COR-L47 (cell line): ENCODE measurements at places on chromosomes 4 and X.

- no peak for DNase-seq
Observed at GRCh38 chr4:24226667-24227066, 336.8 kb upstream of the PPARGC1A start.

DNA sequence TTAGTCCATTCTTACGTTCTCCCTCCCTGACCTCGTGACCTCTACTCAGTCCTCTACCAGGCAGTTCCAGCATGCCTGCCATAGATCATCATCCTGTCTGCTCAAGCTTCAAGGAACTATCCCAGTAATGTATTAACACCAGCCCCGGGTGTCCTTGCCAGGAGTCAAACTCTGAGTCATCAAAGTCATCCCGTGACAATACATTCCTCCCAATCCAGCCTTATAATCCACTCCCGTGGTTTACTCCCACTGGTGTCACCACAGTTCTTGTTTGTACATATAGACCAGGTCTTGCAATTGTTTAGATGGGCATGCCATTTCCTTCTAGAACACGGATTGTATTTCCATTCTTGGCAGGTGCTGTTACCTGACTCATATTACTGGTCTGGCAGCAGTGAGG lies 68.7 kb upstream of the TAB3 start:
- DNase-seq, result no peak

- DNase-seq, result no peak
Observed at GRCh38 chr4:35757836-35758235, 486.5 kb downstream of the ARAP2 start.

- DNase-seq, result no peak
Observed at GRCh38 chr4:186685767-186686183, 37.9 kb downstream of the FAT1 start.

GRCh38 chr4:15938182-15938581 lies 358 bp downstream of the FGFBP1 start:
- no peak for DNase-seq

- DNase-seq, result no peak
Observed at GRCh38 chr4:153232768-153233167, 28.5 kb downstream of the TRIM2 start.

- DNase-seq, result no peak
Observed at GRCh38 chr4:56739066-56739777, 58.1 kb upstream of the HOPX start.

- DNase-seq, result no peak
Observed at GRCh38 chr4:165124488-165124887, 11.8 kb upstream of the TMEM192 start.

- DNase-seq, result peak; percentile 24
Observed at GRCh38 chrX:153494541-153495361, at the start of gene BGN. TSS of gene BGN (plus strand) at chrX:153494980. CDS start at chrX:153504632, 9,652 bp downstream.

DNA sequence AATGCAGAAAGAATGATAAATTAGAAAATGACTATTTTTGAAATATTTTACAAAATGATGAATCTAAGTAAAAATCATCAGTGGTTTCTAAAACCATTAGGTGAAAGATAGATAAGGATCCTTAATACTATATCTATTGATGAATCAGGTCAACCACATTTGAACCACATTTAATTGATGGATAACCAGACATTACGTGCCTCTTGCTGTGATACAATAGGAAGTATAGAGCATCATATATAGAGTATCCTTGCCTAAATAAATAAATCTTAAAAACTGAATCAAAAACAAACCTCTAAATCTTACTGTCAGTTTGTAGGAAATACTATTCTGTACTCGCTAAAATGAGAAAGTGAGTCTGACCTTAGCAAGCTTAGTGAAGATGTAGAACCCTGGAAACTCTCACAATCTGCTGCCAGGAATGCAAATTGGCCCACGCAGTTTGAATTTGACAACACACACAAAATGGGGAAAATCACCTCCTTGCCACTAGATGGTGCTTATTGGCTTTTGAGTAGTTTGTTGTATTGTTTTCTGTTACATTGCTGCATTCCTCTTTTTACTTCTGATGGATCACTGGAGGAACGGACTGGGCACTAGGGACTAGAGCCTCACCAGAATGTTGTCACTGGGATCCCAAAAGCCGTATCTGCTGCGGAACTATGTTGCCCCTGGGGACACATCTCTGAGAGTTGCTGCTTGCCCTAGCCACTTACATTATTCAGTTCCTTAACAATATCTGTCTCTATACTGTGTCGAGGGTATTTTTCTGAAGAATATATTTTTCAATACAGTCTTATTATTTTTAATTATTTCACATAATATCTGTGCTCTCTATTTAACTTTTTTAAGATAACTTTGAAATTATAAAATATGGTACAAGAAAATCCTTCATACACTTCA lies 25.4 kb upstream of the SLAIN2 start:
- DNase-seq, result peak; percentile 43

GRCh38 chr4:37465296-37465695 lies 220.8 kb downstream of the NWD2 start:
- no peak for DNase-seq

- no peak for DNase-seq
Observed at GRCh38 chr4:24235618-24236017, 345.8 kb upstream of the PPARGC1A start.

DNA sequence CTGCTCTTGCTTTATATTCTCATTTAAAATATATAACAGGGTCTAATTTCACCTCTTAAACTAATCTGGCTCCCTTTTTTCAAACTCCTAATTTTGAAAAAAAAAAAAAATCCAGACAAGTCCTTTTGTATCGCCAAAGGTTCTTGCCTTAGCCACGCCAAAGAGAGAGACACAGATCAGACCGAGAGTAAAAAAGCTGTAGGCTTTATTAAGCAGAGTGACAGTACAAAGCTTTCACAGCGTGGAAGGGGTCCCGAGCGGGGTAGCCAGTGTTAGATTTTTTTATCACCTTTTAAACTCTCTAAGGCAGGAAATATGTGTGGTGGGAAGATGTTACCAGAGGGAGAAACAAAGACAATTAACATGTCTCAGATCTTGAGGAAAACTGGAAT lies 54.1 kb downstream of the PAGE2 start:
- DNase-seq, result no peak

- no peak for DNase-seq
Observed at GRCh38 chr4:173174594-173175012, 6.0 kb downstream of the GALNT7 start.

- DNase-seq, result no peak
Observed at GRCh38 chr4:82090717-82091116, 283.1 kb downstream of the HNRNPD start.

DNA sequence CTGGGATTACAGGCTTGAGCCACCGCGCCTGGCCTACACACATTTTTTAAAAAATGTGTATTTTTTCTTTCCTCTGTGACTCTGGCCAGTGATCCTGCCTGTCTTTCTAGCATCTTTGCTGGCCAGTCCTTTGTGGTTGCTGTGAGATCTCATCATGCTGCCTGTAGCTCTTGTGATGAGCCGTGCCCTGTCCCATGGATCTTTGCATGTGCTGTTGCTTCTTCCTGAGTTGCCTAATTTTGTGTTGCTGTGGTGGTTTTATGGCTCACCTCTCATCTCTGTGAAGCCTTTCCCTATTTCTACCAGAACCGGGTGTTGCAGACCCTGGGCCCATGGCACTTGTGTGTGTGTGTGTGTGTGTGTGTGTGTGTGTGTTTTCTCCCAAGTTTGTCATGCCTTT lies 8.3 kb downstream of the NSD2 start:
- no peak for DNase-seq

- DNase-seq, result no peak
Observed at GRCh38 chrX:9569876-9570301, 105.0 kb downstream of the TBL1X start.

GRCh38 chr4:70741867-70742658 lies 20.3 kb downstream of the RUFY3 start:
- no peak for DNase-seq

- DNase-seq, result no peak
Observed at GRCh38 chrX:72270316-72270866, 6.7 kb downstream of the RPS4X start.

- no peak for DNase-seq
Observed at GRCh38 chr4:113109106-113109718, 59.8 kb downstream of the ANK2 start.

- DNase-seq, result no peak
Observed at GRCh38 chrX:101160001-101160400, 59.6 kb upstream of the DRP2 start.

DNA sequence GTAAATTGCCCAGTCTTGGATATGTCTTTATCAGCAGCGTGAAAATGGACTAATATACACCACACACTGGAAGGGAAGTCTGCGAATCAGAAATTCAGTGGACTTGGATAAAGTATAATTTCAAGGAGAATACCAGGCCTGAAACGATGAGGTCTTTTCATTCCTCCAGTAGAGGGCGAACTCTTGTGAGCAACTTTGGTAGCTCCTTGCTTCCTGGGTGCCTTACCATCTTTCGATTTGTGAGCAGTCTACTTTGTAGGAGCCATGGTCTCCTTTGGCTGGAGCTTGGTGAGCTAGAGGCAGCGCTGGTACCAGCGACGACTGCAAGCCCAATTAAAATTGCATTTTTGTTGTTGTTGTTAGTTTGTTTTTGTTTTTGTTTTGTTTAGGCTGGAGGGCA lies 791.9 kb downstream of the FAT4 start:
- DNase-seq, result no peak

DNA sequence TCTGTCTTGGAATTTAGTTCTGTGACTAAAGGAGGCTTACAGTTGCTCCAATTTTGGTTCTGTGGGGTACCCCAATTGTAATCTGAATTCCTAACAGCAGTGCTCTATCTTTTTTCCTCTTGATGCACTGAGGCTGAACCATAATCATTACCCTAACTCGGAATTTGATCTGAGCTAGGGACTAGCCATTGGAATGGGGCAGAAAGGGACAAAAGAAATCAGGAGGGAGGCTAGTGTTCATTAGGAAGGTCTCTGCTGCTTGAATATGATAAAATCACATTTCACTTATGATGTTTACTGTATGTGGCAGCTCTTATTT lies 2.7 kb downstream of the KLF3 start:
- DNase-seq, result no peak

- no peak for DNase-seq
Observed at GRCh38 chr4:11014199-11014598, 329.6 kb upstream of the CLNK start.

- DNase-seq, result no peak
Observed at GRCh38 chr4:178789279-178789678, 1347.0 kb upstream of the AGA start.

DNA sequence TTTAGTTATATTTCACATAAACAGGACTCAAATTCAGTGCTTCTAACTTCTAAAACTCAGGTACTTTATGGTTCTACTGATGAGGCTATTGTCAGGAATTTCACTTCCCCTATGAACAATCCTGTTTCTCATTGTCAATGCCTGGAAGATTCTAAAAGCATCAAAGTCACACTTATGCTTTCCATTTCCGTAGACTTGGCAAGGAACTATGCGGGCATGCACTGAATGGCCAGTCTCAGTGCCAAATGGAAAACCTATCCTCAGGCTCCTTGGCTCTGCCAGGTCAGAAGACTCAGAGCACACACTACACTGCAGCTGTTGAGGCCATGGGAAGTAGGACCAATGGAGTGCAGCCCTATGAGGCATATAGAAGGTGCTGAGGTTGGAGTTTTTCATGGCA lies 97.0 kb upstream of the PTPN13 start:
- no peak for DNase-seq

GRCh38 chrX:68146054-68146453 lies 287.2 kb downstream of the OPHN1 start:
- DNase-seq, result no peak

DNA sequence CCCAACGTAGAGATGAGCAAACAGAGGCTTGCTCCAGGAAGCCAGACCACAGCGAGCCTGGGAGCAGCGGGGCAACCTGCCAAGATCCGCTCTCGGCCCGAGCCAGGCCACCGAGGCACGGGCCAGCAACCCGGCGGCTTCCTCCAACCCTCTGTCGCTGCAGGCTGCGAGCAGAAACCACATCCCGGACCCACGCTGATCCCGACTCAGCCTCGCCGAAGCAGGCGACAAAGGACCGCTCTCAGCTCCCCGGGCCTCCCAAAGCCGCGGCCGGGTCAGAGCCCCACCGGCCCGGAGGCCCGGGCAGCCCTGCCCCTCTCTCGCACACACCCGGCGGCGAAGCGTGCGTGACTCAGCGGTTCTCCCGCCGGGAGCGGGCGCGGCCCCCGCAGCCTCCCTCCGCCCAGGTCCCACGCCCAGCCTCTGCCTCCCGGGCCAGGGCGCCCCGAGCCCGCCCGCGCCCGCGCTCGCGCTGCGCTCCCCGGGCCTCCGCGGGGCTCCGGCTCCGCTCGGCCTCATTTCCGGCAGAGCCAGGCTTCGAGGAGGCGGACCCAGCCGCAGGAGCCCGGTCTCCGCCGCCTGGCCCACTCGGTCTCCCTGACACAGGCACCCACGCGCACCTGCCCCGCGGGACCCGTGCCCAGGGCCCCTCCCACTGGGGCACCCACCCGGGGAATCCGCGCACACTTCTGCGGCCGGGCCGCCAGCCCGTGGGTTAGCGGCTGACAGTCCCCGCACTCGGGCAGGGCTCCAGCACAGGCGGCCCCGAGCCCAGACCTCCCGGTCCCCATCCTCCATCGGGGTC lies 1.7 kb downstream of the PPP2R2C start:
- peak; percentile 32 for DNase-seq

GRCh38 chr4:87543835-87544461 lies 14.8 kb upstream of the SPARCL1 start:
- DNase-seq, result peak; percentile 17

DNA sequence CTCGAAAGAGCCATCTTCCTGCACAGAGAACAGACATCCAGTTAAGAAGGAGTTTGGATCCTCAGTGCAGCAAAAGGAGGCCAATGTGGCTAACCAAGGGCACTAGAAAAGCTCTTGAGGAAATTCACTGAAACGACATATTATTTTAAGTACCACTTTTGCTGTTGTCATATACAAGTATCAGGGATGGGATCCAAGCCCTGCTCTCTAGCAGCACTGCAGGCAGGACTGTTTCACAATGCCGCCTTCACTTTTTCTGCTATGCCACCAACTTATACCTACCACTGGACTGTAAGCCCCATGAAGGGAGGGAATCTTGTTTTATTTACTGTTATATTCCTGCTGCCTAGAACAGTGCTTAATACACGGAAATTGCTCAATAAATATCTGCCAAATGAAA lies 299.0 kb downstream of the NR3C2 start:
- no peak for DNase-seq

DNA sequence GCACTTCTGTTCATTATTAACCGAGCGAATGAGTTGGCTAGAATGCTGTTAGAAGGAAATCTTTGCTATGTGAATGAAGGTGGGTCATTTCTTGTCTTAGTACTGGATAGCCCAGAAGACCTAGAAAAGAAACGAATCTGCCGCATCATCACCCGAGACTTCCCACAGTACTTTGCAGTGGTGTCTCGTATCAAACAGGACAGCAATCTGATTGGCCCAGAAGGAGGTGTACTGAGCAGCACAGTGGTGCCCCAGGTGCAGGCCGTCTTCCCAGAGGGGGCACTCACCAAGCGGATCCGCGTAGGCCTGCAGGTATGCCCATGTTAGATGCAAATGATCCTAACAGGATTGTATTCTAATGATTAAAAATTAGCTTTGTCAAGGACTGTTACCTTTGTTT lies 286.3 kb downstream of the ANK2 start:
- DNase-seq, result no peak

DNA sequence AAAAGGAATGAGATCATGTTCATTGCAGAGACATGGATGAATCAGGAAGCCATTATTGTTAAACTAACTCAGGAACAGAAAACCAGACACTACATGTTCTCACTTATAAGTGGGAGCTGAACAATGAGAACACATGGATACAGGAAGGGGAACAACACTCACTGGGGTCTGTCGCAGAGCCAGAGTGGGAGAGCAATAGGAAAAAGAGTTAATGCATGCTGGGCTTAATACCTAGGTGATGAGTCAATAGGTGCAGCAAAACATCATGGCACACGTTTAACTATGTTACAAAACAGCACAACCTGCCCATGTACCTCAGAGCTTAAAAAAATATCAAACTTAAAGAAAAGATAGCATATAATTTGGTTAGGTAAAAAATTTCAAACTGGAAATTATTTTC lies 281.4 kb downstream of the PABPC4L start:
- no peak for DNase-seq
